ENCODE measurements at places on chromosomes 12 and 14.

- DNase-seq: no peak
Measured at GRCh38 chr12:9992296-9992695, 6.6 kb downstream of the CLEC1B start.

- DNase-seq: no peak
Measured at GRCh38 chr12:6177642-6178358, 22.4 kb upstream of the CD9 start.

GRCh38 chr12:121531356-121531750, 49.5 kb downstream of the KDM2B start:
- no peak for DNase-seq

- no peak for DNase-seq
Measured at GRCh38 chr14:96162265-96162664, 42.4 kb upstream of the BDKRB2 start.

DNA sequence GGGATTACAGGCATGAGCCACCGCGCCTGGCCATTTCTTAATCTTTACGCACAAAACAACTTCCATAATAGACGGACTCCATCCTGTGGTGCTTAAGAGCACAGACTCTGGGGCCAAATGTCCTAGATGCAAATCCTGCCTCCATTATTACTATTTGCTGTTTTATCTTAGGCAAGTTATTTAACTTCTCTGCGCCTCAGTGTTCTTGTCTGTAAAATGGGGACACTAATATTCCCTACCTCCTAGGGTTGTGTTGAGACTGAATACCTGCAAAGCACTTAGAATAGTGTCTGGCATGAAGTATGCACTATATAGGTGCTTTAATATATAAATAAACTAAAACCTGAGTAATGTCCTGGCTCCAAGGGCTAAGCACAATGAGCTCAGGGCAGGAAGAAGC, 76.4 kb downstream of the CLIP1 start:
- DNase-seq: no peak

DNA sequence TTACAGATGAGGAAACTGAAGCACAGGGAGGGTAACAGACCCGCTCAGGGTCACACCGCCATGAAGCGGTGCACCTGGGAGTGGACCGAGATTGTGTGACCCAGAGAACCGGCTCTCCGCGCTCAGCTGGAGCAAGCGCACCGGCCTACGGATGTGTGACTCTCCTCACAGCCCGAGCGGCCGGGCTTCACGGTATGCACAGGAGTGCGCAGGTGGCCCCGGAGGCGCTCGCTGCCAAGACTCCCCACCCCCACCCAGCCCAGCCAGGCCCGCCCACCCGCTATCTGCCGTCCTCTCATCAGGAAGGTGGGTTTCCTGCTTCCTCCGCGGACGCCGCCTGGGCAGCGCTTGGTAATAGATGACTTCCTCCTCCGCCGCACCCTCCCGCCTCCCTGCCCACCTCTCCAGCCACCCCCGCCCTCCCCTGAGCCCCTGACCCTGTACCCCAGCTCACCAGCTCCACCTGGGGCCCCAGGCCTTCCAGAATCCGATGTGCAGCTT, 110.7 kb downstream of the NCOR2 start:
- DNase-seq: no peak

DNA sequence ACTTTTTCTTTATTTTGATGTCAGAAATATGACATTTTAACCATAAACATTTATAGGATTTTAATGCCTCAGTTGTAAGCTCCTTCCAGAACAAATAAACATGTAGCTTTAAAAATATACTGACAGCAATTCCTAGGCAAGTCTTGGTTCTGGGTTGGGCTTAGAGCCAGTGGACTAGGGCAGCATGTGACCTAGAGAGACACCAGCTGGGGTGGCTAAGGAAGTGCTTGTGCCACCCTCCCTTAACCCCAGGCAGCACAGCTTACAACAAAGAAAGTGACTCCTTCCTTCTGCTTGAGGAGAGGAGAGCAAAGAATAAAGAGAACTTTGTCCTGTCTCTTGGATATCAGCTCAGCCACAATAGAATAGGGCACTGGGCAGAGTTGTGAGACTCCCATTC, 61.6 kb upstream of the KTN1 start:
- no peak for DNase-seq

DNA sequence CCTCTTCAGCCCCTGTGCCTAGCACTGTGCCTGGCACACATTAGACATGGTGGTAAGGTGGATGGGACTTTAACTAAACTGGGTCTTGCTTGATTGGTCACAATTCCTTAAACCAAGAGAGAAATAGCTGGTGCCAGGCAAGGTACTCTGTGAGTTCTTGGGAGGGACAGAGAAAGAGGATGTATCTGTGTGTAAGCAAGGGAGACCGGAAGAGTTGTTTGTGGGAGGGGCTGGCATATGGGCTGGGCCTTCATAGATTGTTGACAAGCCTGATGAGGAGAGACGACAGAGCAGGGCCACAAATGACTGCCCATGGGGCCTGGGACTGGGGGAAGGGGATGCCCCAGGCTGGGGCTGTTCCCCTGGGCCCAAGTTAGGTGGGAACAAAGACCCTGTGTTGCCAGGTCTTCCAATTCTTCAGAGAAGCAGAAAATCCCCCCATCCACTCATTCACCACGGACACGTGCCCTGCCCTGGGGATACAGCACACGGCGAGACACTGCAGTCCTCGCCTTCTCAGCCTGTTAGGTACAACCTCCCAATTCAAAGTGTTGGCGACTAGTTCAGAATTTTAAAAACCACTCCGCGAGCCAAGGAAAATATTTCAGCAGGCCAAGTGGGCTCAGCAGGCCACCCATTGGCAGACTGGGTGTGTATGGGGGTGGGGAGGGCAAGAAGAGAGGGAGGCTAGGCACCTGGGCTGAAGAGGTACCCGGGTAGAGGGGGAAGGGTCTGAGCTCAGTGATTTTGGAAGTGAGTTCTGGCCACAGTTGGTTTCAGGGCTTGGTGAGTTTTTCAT, 11.4 kb upstream of the CYP46A1 start:
- DNase-seq: peak; percentile 13

DNA sequence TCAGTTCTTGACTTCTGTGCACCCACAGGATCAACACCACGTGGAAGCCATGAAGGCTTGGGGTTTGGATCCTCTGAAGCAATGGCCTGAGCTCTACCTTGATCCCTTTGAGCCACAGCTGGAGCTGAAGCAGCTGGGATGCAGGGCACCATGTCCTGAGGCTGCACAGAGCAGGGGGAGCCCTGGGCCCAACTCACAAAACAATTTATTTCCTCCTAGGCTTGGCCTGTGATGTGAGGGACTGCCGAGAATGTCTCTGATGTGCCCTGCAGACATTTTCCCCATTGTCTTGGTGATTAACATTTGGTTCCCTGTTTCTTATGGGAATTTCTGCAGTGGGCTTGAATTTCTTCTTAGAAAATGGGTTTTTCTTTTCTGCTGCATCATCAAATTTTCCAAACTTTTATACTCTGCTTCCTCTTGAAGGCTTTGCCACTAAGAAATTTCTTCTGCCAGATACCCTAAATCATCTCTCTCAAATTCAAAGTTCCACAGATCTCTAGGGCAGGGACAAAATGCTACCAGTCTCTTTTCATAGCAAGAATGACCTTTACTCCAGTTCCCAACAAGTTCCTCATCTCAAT, 288.2 kb downstream of the CCDC59 start:
- DNase-seq: no peak

- no peak for DNase-seq
Measured at GRCh38 chr12:127172861-127173260, 1094.1 kb upstream of the TMEM132C start.

- no peak for DNase-seq
Measured at GRCh38 chr12:19938031-19938430, 430.3 kb upstream of the PDE3A start.

GRCh38 chr12:98374007-98374406, 141.4 kb upstream of the TMPO start:
- no peak for DNase-seq

GRCh38 chr12:95874452-95874851, 15.7 kb downstream of the SNRPF start:
- no peak for DNase-seq

GRCh38 chr14:37237094-37237493, 39.4 kb downstream of the MIPOL1 start:
- no peak for DNase-seq

GRCh38 chr12:47085815-47086252, 6.1 kb upstream of the AMIGO2 start:
- DNase-seq: no peak

DNA sequence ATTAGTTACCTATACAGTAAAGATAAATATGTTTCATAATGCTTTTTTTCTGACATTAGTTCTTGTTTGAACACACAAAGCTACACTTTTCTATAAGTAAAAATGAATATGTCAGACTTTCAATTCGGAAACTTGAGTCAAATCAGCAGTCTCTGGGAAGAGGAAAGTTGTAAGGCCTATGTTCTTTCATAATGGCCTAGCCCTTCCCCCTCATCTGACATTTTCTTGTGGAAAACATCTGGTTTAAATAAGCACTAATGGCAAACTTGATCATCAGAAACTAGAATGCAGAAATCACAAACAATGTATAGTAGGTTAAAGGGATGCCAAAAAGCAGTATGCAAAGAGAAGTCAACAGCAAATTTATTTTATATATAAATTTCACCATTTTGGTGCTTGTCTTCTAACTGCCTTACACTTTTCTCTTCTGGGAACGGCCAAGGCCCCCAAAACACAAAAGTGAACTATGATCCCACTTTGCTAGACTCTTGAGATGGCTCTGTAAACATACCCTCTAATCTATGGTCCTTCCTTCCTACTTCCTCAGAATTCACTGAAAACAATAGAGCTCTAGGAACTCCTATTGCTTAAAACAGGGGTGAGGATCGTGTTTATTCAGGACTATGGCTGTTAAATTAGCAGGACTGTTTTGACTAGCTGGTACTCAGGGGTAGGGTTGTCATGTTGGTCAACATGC, 444.1 kb downstream of the RAD51B start:
- no peak for DNase-seq

DNA sequence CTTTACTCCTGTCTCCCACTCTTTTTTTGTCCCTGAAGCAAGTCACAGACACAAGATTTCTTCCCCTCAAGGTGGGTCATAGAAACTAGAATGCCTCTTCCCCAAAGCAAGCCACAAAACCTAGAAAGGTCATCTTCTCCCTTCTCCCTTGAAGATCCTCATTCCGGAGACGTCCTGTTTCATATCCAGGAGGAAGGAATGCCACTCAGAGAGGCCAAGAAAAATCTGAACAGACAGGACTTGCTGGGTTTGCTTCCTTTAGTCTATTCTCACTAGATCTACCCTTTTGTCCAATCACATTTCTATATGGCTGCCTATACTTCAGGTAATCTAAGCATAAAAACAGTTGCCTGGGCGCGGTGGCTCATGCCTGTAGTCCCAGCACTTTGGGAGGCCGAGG, 23.7 kb downstream of the SLC6A15 start:
- DNase-seq: no peak

GRCh38 chr14:93959239-93960107, 16.9 kb downstream of the ASB2 start:
- peak; percentile 89 for DNase-seq

DNA sequence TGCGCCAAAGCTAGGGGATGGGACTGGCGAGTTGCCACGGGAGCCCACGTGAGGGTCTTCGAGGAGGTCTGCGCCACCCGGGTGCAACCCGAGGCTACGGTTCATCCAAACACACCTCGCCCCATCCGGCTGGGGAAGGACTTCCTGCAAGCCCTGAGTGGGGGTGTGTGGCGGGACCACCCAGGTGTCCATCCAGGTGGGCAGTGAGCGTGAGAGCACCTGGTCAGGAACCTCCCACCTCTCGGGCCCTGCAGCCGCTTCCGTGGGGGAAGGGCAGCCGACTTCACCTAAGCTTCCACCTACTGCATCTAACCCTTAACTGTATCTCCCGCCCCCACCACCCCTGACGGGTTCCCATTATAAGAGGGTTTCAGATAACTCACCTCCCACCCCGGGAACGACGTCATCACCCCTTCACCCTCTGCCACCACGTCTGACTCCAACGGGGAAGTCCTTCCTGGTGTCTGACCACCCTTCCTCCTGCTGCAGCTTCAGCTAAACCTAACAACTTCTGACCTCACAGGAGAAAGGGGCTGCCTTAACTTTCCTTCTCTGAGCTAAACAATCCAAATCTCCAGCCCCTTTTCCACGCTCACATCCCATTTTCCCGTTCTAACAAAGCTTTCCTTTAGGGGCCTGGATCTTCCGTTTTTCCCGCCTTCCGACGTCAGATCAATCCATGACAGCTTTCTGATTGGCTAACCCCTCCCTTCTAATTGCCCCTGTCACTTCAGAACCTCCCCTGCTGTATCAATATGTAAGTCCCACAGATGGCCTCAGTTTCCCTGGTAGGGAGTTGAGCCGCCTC, 27.4 kb upstream of the SMUG1 start:
- no peak for DNase-seq

DNA sequence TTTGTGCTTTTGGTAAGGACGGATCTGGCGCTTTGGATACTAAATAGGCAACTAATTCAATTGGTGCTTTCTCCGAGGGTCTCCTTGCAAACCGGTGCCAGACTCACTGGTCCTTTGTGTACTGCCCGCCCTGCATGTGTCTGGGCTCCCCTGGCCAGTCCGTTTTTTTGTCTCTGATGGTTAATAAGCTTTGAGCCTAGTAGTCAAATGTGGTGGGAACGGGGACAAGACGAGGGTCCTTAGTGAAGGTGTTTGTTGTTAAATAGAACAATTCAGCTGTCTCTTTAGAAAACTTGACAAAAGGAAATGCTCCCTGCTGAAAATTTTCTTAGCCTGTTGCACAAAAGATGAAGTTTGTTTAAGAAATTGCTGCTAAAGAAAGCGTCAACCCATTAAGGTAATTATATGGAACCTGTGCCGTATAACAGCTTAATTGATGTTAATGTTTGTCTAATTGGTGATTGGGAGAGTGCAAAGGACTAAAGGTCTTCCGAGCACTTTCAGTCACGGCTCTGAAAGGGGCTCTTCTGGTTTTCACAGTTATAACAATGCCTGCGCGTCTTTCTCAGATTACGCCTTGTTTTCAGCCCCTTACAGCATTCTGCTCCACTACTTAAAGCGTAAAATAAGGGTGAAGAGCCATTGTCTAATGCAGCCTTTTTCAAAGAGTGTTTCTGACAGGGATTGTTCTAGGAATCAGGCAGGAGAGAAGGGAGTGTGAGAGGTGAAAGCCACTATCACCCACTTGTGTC, 537.4 kb downstream of the PRKD1 start:
- DNase-seq: no peak

DNA sequence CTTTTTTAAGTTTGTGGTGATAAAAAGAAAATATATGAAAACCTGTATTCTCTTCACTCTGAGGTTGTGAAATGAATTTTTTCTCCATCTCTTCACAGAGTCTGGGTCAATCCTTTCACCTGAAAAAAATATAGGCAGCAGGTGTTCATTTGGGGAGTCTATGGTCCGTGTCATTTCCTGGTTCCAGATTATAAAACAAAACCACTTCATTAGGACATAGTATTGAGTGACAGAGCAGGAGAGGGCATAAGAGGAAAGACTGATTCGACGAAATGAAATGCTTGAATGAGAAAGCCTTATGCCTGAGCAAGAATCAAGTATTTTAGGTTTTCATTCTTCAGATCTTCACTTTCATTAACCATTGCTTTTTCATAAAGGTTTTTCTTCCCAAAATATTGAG, 51.8 kb upstream of the NUAK1 start:
- no peak for DNase-seq

DNA sequence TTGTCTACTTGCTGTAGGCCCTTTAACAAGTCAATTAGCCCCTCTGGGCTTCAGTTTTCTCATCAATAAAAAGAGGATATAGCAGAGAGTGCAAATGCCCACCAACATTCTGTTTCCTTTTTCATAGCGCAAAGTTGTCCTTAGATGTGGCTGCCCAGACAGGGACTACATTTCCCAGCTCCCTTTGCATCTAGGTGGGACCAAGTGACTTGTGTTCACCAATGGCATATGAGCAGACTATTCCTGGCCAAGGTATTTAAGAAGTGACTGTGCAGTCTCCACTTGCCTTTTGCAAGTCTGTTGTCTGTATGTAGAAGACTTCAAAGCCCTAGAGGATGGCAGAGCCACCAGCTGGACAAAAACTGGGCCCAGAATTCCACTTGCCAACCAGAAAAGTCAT, 59.7 kb downstream of the DAO start:
- no peak for DNase-seq
